Hindlimb muscle (tissue), 1 donor: ENCODE measurements at places on chromosomes 16 and 17. TPM values are rescaled to one million over a fixed set of nuclear protein-coding genes. Genes with fewer than 3 reads are reported as not detected.

Gene EXOC3L1
- 15.3 TPM for polyA plus RNA-seq

Gene SHISA6
- 6.8 TPM for polyA plus RNA-seq

Gene KRTAP4-7
- polyA plus RNA-seq: not detected

Gene CALB2
- polyA plus RNA-seq: 0.46 TPM

Gene KRTAP4-3
- polyA plus RNA-seq: not detected

Gene KRT33A
- not detected for polyA plus RNA-seq

Gene IL34
- polyA plus RNA-seq: 7.8 TPM

Gene MEIOC
- polyA plus RNA-seq: 0.81 TPM

Gene GPR142
- polyA plus RNA-seq: 0.44 TPM

Gene C16orf89
- polyA plus RNA-seq: 1.3 TPM

Gene HBQ1
- polyA plus RNA-seq: 1.1 TPM

Gene KRTAP17-1
- polyA plus RNA-seq: not detected

Gene NXN
- 63.7 TPM for polyA plus RNA-seq

Gene CHTF8
- 66.4 TPM for polyA plus RNA-seq

Gene KRTAP9-8
- polyA plus RNA-seq: not detected

Gene SERPINF2
- 1.7 TPM for polyA plus RNA-seq

Gene CBX4
- 11.0 TPM for polyA plus RNA-seq

Gene YBX2
- 3.6 TPM for polyA plus RNA-seq

Gene TBC1D3E
- not detected for polyA plus RNA-seq

Gene GAS2L2
- not detected for polyA plus RNA-seq

Gene PRDM7
- not detected for polyA plus RNA-seq

Gene CD300LB
- 0.23 TPM for polyA plus RNA-seq

Gene TBC1D26
- not detected for polyA plus RNA-seq

Gene SOX8
- polyA plus RNA-seq: 43.7 TPM

Gene CD300C
- 1.0 TPM for polyA plus RNA-seq

Gene BPTF
- 56.3 TPM for polyA plus RNA-seq

Gene COX10
- 17.1 TPM for polyA plus RNA-seq

Gene MILR1
- polyA plus RNA-seq: 6.9 TPM

Gene NDUFAB1
- 80.9 TPM for polyA plus RNA-seq

Gene ZNF785
- polyA plus RNA-seq: 12.9 TPM

Gene TMEM100
- 4.2 TPM for polyA plus RNA-seq

Gene RNF213
- polyA plus RNA-seq: 40.0 TPM

Gene PPP1R1B
- polyA plus RNA-seq: 4.5 TPM

Gene P2RX5
- 31.8 TPM for polyA plus RNA-seq

Gene CD300A
- 2.2 TPM for polyA plus RNA-seq

Gene C16orf95
- 1.8 TPM for polyA plus RNA-seq

Gene NRN1L
- 1.6 TPM for polyA plus RNA-seq

Gene TOM1L2
- 51.8 TPM for polyA plus RNA-seq

Gene NUPR1
- polyA plus RNA-seq: 29.7 TPM

Gene POLR3E
- 42.5 TPM for polyA plus RNA-seq

Gene KRT20
- not detected for polyA plus RNA-seq

Gene DNAH9
- 0.90 TPM for polyA plus RNA-seq

Gene MAFG
- polyA plus RNA-seq: 16.3 TPM

Gene ALOX15B
- polyA plus RNA-seq: 2.2 TPM

Gene TAT
- polyA plus RNA-seq: not detected

Gene HSD17B2
- polyA plus RNA-seq: 0.30 TPM

Gene KRT25
- polyA plus RNA-seq: 0.19 TPM

Gene MAPT
- 8.2 TPM for polyA plus RNA-seq

Gene CORO7
- 26.1 TPM for polyA plus RNA-seq

Gene AGRP
- polyA plus RNA-seq: not detected

Gene GPR139
- not detected for polyA plus RNA-seq

Gene TMEM235
- polyA plus RNA-seq: not detected

Gene CLDN6
- polyA plus RNA-seq: 0.32 TPM

Gene PHOSPHO1
- polyA plus RNA-seq: 19.9 TPM

Gene MYH1
- 38.7 TPM for polyA plus RNA-seq
